ENCODE measurements at places on chromosomes 5 and 9.

- H3K27ac ChIP-seq, result no peak overlapping the region
- no peaks in the 10 kb centered on the region for H3K4me1 ChIP-seq
- peaks cover 2% of the 10 kb centered on the region for H3K27me3 ChIP-seq
- DNase-seq, result no peak
Measured at GRCh38 chr9:123718188-123718587, 211.7 kb downstream of the DENND1A start.

DNA sequence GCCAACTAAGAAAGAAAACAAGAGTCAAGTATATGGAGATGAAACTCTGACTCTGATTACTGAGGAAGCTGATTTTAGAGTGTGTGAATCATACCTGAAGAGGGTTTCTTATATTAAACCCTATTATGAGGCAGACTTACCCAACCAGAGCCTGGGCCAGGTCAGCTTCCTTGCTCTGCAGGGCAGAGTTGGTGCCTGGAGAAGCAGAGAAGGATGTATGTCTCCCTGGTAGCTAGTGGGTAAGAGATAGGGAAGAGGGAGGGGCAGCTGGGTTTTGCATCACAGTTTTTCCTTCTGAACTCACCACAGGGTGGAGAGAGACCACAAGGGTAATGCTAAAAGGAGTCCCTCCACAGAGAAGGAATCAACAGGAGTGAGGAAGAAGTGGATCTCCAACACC lies 104.1 kb downstream of the CMYA5 start:
- no peaks in the 10 kb centered on the region for H3K36me3 ChIP-seq
- no peak for DNase-seq
- H3K4me1 ChIP-seq, result no peaks in the 10 kb centered on the region

- peaks cover 11% of the 10 kb centered on the region for H3K36me3 ChIP-seq
- peaks cover 11% of the 10 kb centered on the region for H3K27me3 ChIP-seq
- peaks cover 44% of the 10 kb centered on the region for H3K4me1 ChIP-seq
- H3K27ac ChIP-seq, result no peak overlapping the region
Measured at GRCh38 chr5:128083811-128084227, 253 bp downstream of the SLC12A2 start.

DNA sequence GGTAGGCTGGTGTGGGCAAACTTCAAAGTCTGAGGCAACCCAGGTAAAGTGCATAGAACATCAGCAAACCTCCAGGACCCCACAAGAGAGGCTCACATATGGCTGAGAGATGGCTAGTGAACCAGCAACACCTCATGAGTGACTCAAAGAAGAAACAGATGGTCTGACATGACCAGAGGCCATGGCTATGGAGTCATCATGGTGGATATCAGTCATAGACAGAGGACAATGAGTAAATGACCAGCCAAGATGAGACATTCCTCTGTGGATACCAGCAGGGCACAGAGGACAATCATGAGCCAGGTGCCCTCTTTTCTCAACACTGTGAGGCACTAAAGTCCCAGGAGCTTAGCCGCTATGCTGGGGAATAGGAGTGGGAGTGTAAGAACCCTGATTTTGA lies 180.8 kb downstream of the RASEF start:
- no peak for DNase-seq
- H3K4me1 ChIP-seq, result peaks cover 6% of the 10 kb centered on the region
- H3K4me3 ChIP-seq, result no peak overlapping the region
- no peak overlapping the region for H3K27ac ChIP-seq
- H3K36me3 ChIP-seq, result no peaks in the 10 kb centered on the region

GRCh38 chr9:6924149-6924548 lies 166.4 kb downstream of the KDM4C start:
- no peak for DNase-seq
- H3K27me3 ChIP-seq, result peaks cover 1% of the 10 kb centered on the region

- H3K27me3 ChIP-seq, result peaks cover 2% of the 10 kb centered on the region
- no peaks in the 10 kb centered on the region for H3K36me3 ChIP-seq
- no peak for DNase-seq
- no peak overlapping the region for H3K4me3 ChIP-seq
- H3K27ac ChIP-seq, result no peak overlapping the region
- H3K4me1 ChIP-seq, result no peaks in the 10 kb centered on the region
Measured at GRCh38 chr5:3542158-3542557, 53.5 kb upstream of the IRX1 start.

DNA sequence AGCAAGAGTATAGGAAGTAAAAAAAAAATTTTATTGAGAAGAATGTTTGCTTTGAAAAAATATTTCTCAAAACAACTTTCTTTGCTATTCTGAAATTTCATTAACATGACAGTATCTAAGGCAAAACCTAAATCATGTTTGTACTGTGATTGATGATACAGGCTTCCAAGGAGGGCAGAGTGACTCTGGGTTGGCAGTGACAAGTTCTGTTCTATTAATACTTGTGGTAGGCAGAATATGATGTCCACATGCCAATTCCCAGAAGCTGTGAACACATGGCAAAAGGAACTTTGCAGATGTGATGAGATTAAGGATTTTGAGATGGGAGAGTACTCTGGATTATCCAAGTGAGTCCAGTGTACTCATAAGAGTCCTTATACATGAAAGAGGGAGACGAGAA lies 16.6 kb downstream of the CCDC125 start:
- peaks cover 14% of the 10 kb centered on the region for H3K36me3 ChIP-seq
- peaks cover 5% of the 10 kb centered on the region for H3K27me3 ChIP-seq
- H3K4me1 ChIP-seq, result no peaks in the 10 kb centered on the region
- DNase-seq, result no peak
- H3K27ac ChIP-seq, result no peak overlapping the region

DNA sequence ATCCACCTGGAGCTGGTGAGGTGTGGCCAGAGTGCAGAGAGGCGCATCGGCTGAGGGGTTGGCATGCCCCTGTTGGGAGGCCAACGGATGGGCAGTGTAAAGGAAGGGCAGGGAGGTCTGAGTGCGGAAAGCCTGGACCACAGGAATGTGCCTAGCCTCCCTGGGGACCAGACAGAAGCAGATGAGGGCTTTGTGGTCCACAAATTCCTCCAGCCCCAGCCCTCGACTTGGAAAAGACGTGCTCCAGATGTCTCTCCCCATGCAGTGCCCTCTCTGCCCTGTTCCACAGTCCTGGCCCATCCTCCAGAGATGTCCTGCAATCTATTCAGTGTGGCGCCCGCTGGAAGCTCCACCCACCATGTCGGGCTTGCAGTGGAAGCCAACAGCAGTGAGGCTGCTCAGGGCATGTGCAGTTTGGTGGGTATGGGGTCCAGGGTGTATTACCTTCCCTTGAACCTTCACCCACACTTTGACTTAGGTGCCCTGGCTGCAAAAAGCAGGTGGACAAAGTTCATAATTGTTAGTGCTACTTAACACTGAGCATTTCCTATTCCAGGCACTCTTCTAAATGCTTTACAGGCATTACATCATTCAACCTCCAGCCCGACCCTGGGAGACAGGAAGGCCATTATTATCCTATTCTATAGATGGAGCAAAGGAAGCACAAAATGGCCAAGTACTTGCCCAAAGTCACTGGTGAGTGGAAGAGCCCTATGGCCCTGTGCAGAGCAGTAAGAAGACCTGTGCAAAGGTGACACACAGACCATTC lies 120.2 kb upstream of the SLC25A48 start:
- peaks cover 6% of the 10 kb centered on the region for H3K4me1 ChIP-seq
- H3K4me3 ChIP-seq, result no peak overlapping the region
- no peak for DNase-seq
- no peaks in the 10 kb centered on the region for H3K27me3 ChIP-seq

GRCh38 chr9:78863531-78863930 lies 566.6 kb downstream of the PSAT1 start:
- H3K27me3 ChIP-seq, result no peaks in the 10 kb centered on the region
- no peak overlapping the region for H3K27ac ChIP-seq
- no peak overlapping the region for H3K4me3 ChIP-seq
- DNase-seq, result no peak

Data from endothelial cell (in vitro differentiated cells).